GM23338 (cell line): ENCODE measurements at places on chromosomes 7 and 10. TPM values are rescaled to one million over a fixed set of nuclear protein-coding genes. Genes with fewer than 3 reads are reported as not detected.
A peak's percentile ranks its signal among the peaks of the same experiment; 100 is the strongest.

Gene ASB4
- total RNA-seq, result not detected in 2 replicates

Gene AUTS2
- total RNA-seq, result 57.1 and 91.0 TPM in 2 replicates

Gene PRF1
- total RNA-seq, result not detected in 2 replicates

Gene LRRD1
- total RNA-seq, result 0.08 TPM in 1 of 2 replicates, not detected in the other

Gene SUGCT
- 2.1 and 5.6 TPM in 2 replicates for total RNA-seq

Gene CRYGN
- 0.59 and 1.1 TPM in 2 replicates for total RNA-seq

Gene GARIN1A
- total RNA-seq, result 0.12 TPM in 1 of 2 replicates, not detected in the other

Gene GNGT1
- not detected in 2 replicates for total RNA-seq

Gene CALHM1
- 0.93 TPM in 1 of 2 replicates, not detected in the other for total RNA-seq

Gene FAM25C
- not detected in 2 replicates for total RNA-seq

DNA sequence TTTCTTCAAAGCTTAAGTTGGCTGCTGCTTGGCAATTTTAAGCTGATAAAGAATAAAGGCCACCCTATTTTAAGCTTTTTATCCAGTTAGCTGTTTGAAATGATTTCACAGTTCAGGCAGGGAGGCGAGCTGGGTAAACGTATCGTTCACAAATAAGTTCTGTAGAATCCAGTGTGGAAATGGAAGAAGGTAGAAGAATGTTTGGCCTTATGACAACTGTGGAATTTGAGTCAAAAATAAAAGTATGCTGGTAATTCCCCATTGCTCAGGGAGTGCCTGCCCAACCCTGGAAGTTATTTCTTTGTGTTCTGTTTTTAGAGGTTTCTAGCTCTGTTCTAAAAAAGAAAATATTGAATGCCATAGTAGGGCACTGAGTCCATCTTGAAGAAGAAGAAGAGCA, 113.1 kb downstream of the ARL4A start:
- H3K4me3 ChIP-seq, result no peak overlapping the region
- no peaks in the 10 kb centered on the region for H3K27me3 ChIP-seq
- H3K4me1 ChIP-seq, result peaks cover 15% of the 10 kb centered on the region
- H3K36me3 ChIP-seq, result no peaks in the 10 kb centered on the region

DNA sequence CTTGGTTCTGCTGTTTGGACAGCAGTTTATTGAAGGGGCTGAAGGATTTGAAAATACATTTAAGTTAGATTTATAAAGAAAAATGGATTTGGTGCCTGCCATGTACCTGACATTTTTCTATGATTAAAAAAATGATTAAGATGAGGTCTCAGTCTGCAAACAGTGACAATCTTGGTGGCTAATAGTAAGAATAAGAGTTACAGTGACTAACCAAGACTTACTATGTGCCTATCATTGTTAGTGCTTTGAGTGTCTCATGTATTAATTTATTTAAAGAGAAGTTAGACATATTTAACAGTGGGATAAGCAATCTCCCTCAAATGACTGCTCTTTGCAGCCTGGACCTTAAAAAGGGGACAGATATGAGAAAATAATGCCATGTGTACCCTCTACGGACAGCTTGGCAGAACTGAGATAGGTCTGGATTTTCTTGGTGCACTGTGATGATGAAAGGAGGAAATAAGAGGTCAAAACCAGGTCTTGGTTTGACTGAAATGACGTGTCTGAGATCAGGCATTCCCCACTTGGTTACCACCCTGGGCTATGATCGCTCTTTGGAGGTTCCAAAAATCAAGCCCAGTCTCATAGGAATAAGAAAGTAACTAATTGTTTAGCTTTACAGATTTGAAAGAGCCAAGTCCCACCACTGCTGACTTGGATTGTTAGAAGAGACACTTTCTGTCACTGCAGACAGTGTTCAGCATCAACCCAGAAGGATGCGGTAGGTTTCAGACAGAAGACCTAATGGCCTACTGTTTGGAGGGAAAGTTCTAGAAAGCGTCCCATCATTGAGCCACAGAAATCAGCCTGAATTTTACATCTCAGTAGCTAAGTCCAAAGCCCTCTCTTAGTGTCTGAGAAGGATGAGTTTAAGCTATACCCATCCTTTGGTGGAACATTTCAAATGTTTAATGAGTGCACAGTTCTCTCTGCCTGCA, 2.1 kb downstream of the CASP7 start:
- H3K36me3 ChIP-seq, result no peaks in the 10 kb centered on the region
- no peak overlapping the region for H3K4me3 ChIP-seq
- peaks cover 14% of the 10 kb centered on the region for H3K27me3 ChIP-seq
- peaks cover 8% of the 10 kb centered on the region; the same call in 1 of the 2 replicates for H3K4me1 ChIP-seq
- H3K27ac ChIP-seq, result no peak overlapping the region

GRCh38 chr10:97169063-97169462, 16.7 kb downstream of the SLIT1 start:
- no peak for DNase-seq
- no peak overlapping the region for H3K4me3 ChIP-seq
- H3K27me3 ChIP-seq, result no peaks in the 10 kb centered on the region

GRCh38 chr7:92061154-92061553, 73.1 kb downstream of the CYP51A1 start:
- H3K36me3 ChIP-seq, result no peaks in the 10 kb centered on the region
- H3K27me3 ChIP-seq, result no peaks in the 10 kb centered on the region
- DNase-seq, result no peak

- H3K4me1 ChIP-seq, result peaks cover 10% of the 10 kb centered on the region
- H3K36me3 ChIP-seq, result no peaks in the 10 kb centered on the region
- H3K4me3 ChIP-seq, result no peak overlapping the region
- no peak for DNase-seq
- no peaks in the 10 kb centered on the region for H3K27me3 ChIP-seq
Observed at GRCh38 chr10:48249763-48250351, 24.6 kb downstream of the FRMPD2 start.

GRCh38 chr10:14332903-14333302, 2.2 kb upstream of the FRMD4A start:
- H3K4me1 ChIP-seq, result peaks cover 29% of the 10 kb centered on the region
- DNase-seq, result no peak
- H3K27me3 ChIP-seq, result no peaks in the 10 kb centered on the region
- no peak overlapping the region for H3K4me3 ChIP-seq
- H3K27ac ChIP-seq, result no peak overlapping the region
- H3K36me3 ChIP-seq, result no peaks in the 10 kb centered on the region

- H3K4me1 ChIP-seq, result 0 out of 2 replicates have a peak, but pooled peaks cover 6% of the 10 kb centered on the region
- H3K27me3 ChIP-seq, result no peaks in the 10 kb centered on the region
- H3K4me3 ChIP-seq, result no peak overlapping the region
- H3K27ac ChIP-seq, result no peak overlapping the region
Observed at GRCh38 chr7:11636274-11636673, 195.7 kb downstream of the THSD7A start.

DNA sequence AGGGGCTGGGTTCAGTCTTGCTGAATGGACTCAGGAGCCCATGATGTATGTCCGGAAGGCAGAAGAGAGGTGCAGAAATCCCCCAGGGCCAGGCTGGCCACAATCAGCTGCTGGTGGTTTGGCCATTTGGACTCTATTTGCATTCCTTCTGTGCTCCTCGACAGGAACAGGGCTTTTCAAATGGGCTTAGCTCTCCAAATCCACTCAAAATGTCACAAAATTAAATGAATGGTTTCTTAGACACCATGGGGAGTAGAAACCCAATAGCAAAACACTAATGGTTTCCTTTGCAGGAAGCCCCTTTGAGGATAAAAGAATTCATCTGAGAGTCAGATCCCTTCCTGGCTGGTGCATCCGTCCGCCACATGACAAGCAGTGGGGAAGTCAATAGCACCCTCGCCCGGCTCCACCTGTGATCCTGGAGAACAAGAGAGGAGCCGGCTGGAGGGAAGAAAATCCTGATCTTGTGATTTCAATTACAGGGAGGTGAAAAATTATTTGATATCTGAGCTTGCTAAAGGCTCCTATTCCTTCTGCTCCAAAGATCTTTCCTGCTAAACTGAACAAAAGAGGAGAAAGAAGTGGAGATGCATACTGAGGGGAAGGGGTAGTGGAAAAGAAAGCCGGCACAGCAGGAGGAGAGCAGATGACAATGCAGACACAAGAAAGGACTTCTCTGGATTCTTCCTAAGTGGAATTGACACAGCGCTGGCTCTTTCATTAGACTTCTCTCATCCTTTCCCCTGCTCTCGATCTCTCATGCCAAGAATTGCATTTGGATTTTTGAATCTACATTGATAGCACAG, 190.7 kb downstream of the C7orf25 start:
- H3K27me3 ChIP-seq, result no peaks in the 10 kb centered on the region
- peak; percentile 6 for DNase-seq
- no peak overlapping the region for H3K4me3 ChIP-seq
- H3K27ac ChIP-seq, result no peak overlapping the region

DNA sequence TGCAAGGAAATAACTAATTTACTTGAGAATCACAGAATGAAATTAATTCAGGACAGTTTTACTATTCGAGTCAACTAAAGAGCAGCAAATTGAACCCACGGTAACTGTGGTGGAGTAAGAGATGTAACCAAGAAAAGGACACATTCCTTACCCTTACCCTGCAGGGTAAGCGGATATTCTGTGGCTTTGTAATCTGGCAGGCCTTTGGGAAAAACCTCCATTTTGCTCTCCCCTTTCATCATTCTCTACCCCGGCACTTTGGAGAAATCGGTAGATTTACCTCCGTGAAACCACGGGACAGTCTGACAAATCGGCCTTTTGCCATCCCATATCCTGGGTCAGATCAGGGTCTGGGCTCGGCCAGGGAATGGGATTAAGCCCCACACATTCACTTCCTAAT, 18.4 kb downstream of the RCC1L start:
- no peak overlapping the region for H3K4me3 ChIP-seq
- H3K4me1 ChIP-seq, result no peaks in the 10 kb centered on the region
- H3K36me3 ChIP-seq, result peaks cover 18% of the 10 kb centered on the region; the same call in 1 of the 2 replicates
- H3K27me3 ChIP-seq, result no peaks in the 10 kb centered on the region
- no peak for DNase-seq
- H3K27ac ChIP-seq, result no peak overlapping the region

- H3K27ac ChIP-seq, result no peak overlapping the region
- H3K4me3 ChIP-seq, result no peak overlapping the region
Observed at GRCh38 chr7:28807396-28807994, 150.6 kb downstream of the TRIL start.

- DNase-seq, result no peak
- H3K27ac ChIP-seq, result no peak overlapping the region
- H3K4me3 ChIP-seq, result no peak overlapping the region
- H3K36me3 ChIP-seq, result no peaks in the 10 kb centered on the region
- H3K4me1 ChIP-seq, result peaks cover 49% of the 10 kb centered on the region
Observed at GRCh38 chr7:47574482-47575329, 7.2 kb downstream of the TNS3 start.

- no peak for DNase-seq
- H3K4me3 ChIP-seq, result no peak overlapping the region
- peaks cover 6% of the 10 kb centered on the region for H3K4me1 ChIP-seq
- no peaks in the 10 kb centered on the region for H3K27me3 ChIP-seq
- H3K36me3 ChIP-seq, result no peaks in the 10 kb centered on the region
- peak overlapping the region; percentile 12; the same call in 1 of the 2 replicates for H3K27ac ChIP-seq
Observed at GRCh38 chr7:84271543-84271942, 77.0 kb upstream of the SEMA3A start.

GRCh38 chr7:101251871-101252659, 7.2 kb upstream of the FIS1 start:
- H3K36me3 ChIP-seq, result no peaks in the 10 kb centered on the region
- no peaks in the 10 kb centered on the region for H3K27me3 ChIP-seq
- DNase-seq, result peak; percentile 100
- peak overlapping the region; percentile 53 for H3K27ac ChIP-seq

GRCh38 chr10:84546609-84547008, 218.2 kb downstream of the CCSER2 start:
- H3K4me1 ChIP-seq, result peaks cover 14% of the 10 kb centered on the region; the same call in 1 of the 2 replicates
- no peak for DNase-seq
- no peak overlapping the region for H3K4me3 ChIP-seq
- H3K36me3 ChIP-seq, result no peaks in the 10 kb centered on the region
- no peaks in the 10 kb centered on the region for H3K27me3 ChIP-seq

- no peaks in the 10 kb centered on the region for H3K27me3 ChIP-seq
- no peak overlapping the region for H3K27ac ChIP-seq
- DNase-seq, result no peak
- no peaks in the 10 kb centered on the region for H3K36me3 ChIP-seq
Observed at GRCh38 chr10:33497338-33497737, 162.9 kb upstream of the NRP1 start.
